Tongue (tissue), 3 donors: ENCODE measurements at places on chromosomes 16 and 17.

GRCh38 chr16:74743668-74744299 is 30.8 kb downstream of the FA2H start:
- peak; percentile 18 for DNase-seq

DNA sequence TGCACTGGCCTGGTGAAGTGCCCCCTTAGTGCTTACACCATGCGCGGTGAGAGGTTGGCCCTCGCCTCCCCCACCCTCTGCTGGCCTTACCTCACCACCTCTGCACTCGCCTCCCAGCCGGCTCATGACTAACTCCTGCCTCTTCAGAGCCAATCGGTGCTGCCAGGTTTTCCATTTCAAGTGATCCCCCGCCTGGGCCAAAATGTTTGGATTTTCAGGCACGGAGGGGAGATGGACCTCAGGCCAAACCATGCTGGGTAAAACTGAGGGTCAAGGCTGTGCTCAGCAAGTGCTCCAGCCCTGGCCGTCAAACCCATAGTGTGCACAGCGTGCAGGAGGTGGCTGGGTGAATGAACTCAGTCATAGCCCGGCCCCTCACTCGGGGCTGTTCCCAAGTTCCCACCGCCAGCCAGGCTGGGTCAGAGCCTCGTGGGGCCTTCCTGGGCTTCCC is 175.4 kb downstream of the SEC14L1 start:
- no peak for DNase-seq

- no peak for DNase-seq
Measured at GRCh38 chr16:80527297-80527696, 13.5 kb upstream of the DYNLRB2 start.

- DNase-seq: no peak
Measured at GRCh38 chr16:49701065-49701685, 154.7 kb downstream of the ZNF423 start.

- no peak for DNase-seq
Measured at GRCh38 chr17:63171428-63172393, 205.7 kb downstream of the TANC2 start.

DNA sequence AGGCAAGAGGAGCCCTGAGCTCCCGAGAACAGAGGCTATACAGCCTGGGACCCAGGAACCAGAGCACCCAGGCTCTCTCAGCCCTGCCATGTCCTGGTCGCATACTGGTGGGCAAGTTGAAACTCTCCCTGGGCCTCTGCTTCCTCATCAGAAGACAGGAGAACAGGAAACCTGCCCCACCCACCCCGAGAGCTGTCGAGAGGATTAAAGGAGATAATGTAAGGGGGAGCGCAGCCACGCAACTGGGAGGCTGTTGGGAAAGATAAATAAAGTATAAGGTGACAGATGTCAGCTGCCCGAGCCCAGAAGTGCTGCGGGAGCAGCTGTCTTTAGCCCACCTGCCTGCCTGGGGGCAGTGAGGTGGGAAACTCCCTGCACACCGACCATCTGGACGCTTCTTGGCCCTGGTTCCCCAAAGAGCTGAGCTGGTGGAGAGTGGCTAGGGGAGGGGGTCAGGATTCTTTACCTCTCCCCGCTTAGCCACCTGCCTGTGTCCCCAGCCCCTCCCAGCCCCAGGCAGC is 6.8 kb downstream of the KIF19 start:
- peak; percentile 82 for DNase-seq

GRCh38 chr16:88430185-88430523 is 22.9 kb upstream of the ZFPM1 start:
- no peak for DNase-seq

GRCh38 chr16:35391328-35391727 is 1931.9 kb downstream of the TP53TG3F start:
- DNase-seq: no peak

DNA sequence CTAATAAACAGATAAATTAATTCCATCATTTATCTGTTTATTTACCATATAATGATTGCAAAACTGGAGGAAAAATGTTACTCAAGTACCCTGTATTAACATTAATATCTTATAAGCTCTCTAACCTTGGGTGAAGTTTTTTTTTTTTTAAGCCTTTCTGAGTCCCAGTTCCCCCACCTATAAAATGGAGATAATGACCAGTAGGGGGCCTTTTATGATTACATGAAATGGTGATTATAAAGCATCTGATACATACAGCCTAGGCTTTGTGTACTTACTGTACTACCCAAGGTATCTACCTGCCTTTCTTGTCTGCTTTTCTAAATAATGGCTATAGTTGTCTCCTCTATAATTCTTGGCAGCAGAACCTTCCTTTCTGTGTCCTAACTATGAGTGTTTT is 22.6 kb downstream of the LRRC36 start:
- peak; percentile 27 for DNase-seq

DNA sequence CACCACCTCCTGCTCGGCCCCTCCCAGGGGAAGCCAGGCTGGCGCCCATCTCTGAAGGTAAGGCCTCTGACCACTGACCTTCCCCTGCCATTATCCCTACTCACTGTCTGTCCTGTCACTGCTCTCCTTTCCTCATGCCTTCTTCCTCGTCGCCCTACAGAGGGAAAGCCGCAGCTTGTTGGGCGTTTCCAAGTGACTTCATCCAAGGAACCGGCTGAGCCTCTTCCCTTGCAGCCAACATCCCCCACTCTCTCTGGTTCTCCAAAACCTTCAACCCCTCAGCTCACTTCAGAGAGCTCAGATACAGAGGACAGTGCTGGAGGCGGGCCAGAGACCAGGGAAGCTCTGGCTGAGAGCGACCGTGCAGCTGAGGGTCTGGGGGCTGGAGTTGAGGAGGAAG is 3.0 kb downstream of the COA3 start:
- DNase-seq: no peak

DNA sequence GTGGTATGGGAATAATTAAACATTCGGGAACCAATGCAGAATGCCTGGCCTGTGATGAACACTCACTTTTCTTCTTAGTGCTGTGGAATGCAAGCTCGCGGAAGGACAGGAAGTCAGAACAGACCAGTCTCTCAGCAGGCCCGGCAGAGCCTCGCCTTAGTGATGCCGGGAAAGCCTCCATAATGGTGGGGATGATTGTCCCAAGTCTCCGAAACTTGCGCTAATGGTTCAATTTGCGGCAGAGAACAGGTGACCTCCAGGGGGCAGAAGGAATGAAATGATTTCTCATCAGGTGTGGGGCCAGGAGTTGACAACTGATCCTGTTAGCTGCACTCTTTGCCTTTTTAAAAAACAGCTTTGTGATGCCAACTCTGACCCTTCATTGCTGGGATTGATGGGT is 170.6 kb downstream of the GSG1L start:
- no peak for DNase-seq

DNA sequence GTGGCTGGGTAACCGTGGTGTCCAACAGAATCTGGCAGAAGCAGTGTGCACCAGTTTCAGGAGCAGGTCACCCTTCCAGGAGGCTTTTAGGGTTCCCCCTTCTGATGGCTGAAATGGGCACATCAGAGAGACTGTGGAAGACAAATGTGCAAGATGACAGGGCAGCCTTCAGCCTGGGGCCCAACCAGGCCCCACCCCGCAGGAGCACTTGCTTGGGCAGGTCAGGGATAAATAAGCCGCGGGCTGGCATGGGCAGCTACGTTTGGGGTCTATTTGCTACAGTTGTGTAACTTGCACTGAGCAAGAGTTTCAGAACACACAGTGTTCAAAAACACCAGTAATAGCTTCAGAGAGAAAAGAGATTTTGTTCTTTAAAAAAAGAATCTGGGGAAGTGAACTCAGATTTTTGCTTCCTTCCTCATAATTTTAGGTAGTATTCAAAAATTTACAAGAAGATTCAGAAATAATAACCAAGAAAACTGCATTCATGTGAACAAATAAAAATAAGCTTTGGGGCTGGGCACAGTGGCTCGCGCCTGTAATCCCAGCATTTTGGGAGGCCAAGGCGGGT is 44.9 kb upstream of the BAHCC1 start:
- DNase-seq: no peak

DNA sequence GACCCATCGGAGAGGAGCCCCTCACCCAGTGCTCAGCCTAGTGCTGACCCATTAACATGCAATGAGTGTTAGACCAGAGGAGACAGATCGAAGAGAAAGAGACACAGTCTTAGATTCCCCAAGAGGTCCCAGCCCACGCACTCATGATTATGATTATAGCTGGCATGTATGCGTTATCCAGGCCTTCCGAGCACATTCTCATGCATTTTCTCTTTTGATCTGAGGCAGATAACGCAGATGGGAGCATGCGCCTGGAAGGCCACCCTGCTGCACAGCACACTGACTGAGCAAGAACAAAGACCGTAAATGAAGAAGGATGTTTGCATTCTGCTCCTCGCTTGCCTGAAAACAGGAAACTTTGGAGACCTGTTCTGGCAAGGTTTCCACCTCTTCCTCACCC is 232.7 kb downstream of the SOX9 start:
- DNase-seq: no peak

- DNase-seq: no peak
Measured at GRCh38 chr17:75480281-75480680, 23.8 kb downstream of the TMEM94 start.

DNA sequence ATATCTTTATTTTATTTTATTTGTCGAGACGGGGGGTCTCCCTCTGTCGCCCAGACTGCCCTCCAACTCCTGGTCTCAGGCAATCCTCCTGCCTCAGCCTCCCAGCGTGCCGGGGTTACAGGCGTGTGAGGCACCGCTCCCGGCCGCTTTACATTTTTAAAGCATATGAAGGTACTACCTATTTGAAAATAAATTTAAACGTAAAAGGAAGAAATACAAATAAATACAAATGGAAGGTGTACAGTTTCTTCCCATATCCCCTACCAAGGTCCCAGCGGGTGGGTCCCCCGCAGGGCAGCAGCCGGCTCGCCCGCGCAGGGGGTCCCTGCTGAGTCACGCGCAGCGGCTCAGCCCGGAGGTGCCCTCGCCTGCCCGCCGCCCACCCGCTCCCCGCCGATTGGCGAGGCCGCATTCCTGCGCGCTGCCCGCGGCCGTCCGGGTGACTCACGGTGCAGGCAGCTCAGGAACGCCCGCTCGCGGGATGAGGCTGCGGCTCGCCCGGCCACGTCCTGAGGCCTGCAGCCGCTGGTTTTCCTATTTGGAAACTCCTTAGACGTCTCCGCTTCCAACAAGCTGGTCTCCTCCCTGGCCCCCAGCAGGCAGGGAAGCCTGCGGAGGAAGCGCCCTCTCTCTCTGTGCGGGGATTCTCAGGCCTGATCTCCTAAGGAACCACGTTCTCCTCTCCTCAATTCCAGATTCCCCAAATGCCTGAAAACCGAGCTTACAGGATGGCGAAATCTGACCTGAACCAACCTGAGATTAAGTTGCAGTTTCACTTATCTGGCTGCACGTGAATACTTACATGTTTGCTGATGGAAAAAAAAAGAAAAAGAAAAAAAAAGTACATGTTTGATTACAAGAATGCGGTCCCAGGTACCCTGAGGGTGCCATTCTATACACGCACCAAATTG is 54.8 kb upstream of the MAP3K14 start:
- peak; percentile 86 for DNase-seq

DNA sequence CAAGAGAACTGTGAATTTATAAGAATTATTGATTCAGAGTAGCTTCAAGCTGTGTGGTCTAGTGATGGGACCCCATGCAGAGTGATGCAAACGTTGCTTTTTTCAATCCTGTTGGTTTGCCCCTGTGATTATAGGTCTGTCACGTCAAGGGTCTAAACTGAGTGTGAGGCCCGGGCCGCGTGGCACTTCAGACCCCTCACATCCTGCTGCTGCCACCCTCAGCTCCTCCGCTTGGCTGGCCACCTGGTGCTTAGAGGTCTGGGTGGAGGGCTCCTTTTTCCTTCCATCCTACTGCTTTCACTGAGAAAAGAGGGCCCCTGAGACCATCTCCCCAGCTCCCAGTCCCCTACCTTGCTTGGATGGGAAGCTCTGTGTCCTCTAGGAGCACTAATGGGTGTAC is 12.0 kb downstream of the MYL4 start:
- no peak for DNase-seq

GRCh38 chr17:82419540-82419939 is 1.2 kb upstream of the OGFOD3 start:
- DNase-seq: no peak

GRCh38 chr16:8083560-8083959 is 506.8 kb downstream of the TMEM114 start:
- no peak for DNase-seq

GRCh38 chr17:17937201-17937853 is 34.9 kb downstream of the TOM1L2 start:
- no peak for DNase-seq

DNA sequence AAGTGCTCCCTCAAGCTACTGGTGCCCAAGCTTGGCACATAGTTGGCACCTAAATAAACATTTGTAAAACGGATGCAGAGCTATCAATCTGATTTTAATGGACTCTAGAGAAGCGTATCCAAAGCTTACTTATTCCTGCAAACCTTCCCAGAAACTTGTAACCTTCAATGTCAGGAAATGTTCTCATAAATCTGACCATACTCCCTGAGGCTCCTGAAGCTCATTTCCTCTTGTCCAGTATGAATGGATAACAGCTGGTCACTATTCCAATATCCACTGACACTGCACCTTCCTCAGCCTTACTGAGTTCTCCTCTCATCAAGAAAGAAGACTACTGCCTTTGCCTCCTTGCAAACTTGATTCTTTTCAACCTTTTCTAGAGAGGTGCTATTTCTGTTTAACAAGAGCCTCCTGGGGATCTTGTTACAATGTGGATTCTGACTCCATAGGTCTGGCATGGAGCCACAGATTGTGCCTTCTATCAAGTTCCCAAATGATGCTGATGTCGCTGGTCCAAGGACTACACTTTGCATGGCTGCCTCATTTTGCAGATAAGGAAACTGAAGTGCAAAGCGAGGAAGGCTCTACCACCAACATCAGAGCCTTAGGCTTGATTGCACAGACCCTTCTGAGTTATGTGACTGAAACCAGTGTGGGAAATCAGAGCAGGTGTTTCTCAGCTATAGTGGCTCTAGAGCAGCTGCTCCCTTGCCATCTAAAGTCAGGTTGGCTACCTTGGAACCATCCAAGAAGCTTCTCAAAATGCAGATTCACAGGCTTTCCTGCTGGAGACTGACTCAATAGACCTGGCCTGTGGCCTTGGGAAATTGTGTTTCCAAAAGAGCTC is 377.8 kb downstream of the SOX9 start:
- DNase-seq: no peak

DNA sequence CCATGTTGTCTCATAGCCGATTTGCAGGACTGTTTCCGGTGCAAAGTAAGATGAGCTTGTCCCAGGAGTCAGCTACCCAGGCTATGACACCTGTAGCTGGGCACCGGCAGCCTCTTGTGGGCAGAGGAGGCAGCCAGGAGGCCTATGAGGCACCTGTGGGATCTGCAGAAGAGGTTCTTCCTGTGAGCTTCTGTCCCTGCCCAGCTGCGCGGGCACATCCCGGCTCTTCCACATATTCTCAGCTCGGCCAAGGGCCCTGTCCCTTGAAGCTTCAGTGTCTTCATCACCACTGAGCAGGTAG is 21.3 kb upstream of the CAPN15 start:
- DNase-seq: no peak
